ENCODE measurements at places on chromosomes 13 and 19. TPM values are rescaled to one million over a fixed set of nuclear protein-coding genes. Genes with fewer than 3 reads are reported as not detected.

The PRR19 gene
- total RNA-seq = not detected

The RXFP2 gene
- total RNA-seq = 0.42 TPM

The RCBTB2 gene
- 9.1 TPM for total RNA-seq

The LILRA5 gene
- total RNA-seq = not detected

The SOX1 gene
- not detected for total RNA-seq

The LYL1 gene
- total RNA-seq = 2.6 TPM

The TNNI3 gene
- total RNA-seq = 5.8 TPM

The LILRB4 gene
- 1.2 TPM for total RNA-seq

DNA sequence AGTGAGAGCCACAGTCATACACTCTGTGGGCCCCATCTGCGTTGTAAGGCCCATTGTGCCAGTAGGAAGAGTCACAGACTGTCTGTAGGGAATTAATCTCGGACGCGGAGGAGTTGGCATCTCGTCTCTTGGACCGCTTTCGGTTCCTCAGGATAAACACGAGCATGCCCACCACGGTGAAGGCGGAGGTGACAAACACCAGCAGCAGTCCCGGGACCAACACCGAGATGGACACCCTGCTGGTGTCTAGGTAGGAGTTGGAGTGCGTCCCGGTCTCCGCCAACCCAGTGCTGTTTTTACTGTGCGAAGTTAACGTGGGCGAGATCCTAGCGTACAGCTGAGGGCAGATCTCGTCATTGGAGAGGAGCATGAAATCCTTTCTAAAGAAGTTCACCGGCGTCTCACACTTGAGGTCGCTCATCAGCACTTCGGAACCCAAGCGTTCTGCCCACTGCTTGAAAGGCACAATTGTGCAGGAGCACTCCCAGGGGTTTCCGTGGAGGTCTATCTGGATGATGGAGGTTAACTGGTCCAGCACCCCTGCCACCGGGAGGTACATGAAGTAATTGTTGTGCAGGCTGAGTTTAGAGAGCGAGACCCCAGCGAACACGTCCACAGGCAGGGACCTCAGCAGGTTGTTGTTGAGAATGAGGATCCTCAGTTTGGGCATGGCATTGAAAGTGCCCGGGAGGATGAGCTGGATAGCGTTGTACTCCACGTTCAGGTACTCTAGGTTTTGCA, 2.7 kb downstream of the SLITRK1 start:
- DNase-seq = no peak
- H3K36me3 ChIP-seq = no peaks in the 10 kb centered on the region
- H3K27me3 ChIP-seq = peaks cover 34% of the 10 kb centered on the region
- no peaks in the 10 kb centered on the region for H3K4me1 ChIP-seq
- H3K27ac ChIP-seq = no peak overlapping the region

GRCh38 chr19:13996928-13997630, 9.0 kb downstream of the RFX1 start:
- peak overlapping the region; percentile 32 for H3K27ac ChIP-seq
- H3K27me3 ChIP-seq = no peaks in the 10 kb centered on the region
- H3K4me3 ChIP-seq = no peak overlapping the region
- DNase-seq = no peak

GRCh38 chr19:12723381-12723640, 421 bp downstream of the TNPO2 start:
- H3K36me3 ChIP-seq = no peaks in the 10 kb centered on the region
- peak overlapping the region; percentile 87 for H3K27ac ChIP-seq
- peak overlapping the region; percentile 83 for H3K4me3 ChIP-seq
- peaks cover 26% of the 10 kb centered on the region for H3K4me1 ChIP-seq
- no peak for DNase-seq

DNA sequence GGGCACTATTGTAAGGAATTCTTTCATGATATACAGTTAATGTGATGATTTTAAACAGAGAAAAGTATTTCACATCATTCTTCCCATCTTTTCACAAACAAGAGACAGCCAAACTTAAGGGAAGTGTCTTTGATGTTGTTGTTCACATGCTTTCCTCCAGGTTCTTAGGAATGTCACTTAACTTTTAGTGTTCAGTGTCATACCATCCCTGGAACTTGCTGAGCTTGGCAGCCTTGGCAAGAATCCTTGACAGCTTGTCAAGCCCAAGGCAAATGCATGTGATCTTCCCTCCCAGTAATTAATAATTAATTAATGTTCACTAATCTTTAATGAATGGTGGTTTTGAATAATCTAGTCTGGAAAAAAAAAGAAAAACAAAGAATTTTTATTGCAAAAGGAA, 727.9 kb upstream of the PRR20A start:
- H3K4me3 ChIP-seq = no peak overlapping the region
- no peak overlapping the region for H3K27ac ChIP-seq
- DNase-seq = no peak
- H3K4me1 ChIP-seq = no peaks in the 10 kb centered on the region
- H3K36me3 ChIP-seq = no peaks in the 10 kb centered on the region

DNA sequence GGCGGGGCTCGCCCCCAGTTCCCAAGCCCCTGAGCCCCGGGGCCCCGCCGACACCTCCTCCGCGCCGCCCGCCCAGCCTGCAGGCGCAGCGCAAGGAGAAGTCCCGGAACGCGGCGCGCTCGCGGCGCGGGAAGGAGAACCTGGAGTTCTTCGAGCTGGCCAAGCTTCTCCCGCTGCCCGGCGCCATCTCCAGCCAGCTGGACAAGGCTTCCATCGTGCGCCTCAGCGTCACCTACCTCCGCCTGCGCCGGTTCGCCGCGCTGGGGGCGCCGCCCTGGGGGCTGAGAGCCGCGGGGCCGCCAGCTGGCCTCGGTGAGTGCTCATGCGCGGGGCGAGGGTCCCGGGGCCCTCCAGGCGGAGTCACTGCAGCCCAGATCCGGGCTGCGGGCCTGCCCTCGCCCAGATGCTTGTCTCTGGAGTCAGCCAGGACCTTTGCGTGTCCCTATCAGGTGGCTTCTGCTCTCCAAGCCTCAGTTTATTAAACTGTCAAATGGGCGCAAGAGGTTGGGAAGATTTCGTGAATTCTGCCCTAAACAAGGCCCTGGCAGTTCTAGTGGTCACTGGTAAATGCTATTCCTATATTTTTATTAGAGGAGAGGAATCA, 2.0 kb downstream of the NPAS1 start:
- H3K27me3 ChIP-seq = peaks cover 66% of the 10 kb centered on the region
- no peaks in the 10 kb centered on the region for H3K36me3 ChIP-seq
- no peak for DNase-seq
- peaks cover 9% of the 10 kb centered on the region for H3K4me1 ChIP-seq
- H3K27ac ChIP-seq = no peak overlapping the region

DNA sequence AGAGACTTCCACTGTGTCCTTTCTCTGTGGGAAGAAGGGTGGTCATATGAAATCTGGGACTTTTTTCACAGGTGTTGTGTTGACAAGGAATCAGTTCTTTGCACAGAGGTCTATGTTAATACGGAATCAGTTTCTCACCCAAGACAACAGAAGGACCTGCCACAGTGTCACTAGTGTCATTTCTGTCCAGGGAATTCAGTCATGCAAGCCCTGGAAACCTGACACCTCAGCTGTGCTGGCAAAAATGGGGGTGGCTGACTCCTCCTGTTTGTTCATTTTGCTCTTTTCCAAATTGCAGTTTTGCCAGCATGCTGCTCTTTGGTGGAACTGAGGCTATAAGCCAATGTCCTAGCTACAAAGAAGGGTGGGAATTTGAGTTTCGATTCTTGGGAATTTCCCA, 49.8 kb upstream of the ESD start:
- no peak overlapping the region for H3K4me3 ChIP-seq
- peaks cover 6% of the 10 kb centered on the region for H3K4me1 ChIP-seq
- H3K27me3 ChIP-seq = no peaks in the 10 kb centered on the region
- no peak overlapping the region for H3K27ac ChIP-seq
- H3K36me3 ChIP-seq = no peaks in the 10 kb centered on the region

DNA sequence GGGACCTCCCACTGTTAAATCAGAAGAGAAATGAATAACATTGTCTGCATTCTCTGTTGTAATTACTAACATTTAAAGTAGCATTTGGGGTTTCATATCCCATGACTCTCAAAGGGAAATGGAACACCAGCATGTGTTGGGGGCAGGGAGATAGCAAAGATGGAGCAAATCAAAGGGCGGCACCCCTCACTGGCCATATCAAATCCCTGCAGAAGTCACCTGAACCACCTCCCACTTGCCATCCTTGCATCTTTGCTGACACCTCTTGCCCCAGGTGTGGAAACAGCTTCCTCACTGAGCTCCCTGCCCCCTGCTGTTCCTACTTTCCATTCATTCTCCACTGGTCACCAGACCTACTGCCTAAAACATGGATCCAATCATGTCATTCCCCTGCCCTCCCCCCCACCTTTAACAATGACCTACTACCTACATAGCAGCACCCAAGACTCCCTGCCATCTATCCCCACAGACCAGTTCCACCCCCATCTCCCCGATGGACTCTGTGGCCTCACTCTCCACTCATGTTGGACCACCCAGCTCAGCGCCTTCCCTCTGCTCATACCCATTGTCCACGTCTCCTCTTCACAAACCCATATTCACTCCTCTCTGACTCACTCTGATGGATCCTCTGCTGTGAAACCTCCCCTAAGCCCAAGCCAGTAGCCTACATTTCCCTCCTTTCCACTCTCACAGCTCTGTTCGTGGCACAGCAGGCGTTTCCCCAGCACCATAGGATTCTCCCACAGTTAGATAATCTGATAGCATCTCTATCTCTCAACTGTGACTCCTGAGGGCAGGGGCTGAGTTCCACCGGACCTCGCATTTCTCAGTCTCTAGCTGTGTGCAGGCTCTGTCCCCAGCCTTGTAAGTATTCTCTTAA, 55.9 kb downstream of the DLEU7 start:
- no peaks in the 10 kb centered on the region for H3K4me1 ChIP-seq
- no peaks in the 10 kb centered on the region for H3K36me3 ChIP-seq
- DNase-seq = no peak
- no peak overlapping the region for H3K4me3 ChIP-seq
- H3K27me3 ChIP-seq = no peaks in the 10 kb centered on the region

DNA sequence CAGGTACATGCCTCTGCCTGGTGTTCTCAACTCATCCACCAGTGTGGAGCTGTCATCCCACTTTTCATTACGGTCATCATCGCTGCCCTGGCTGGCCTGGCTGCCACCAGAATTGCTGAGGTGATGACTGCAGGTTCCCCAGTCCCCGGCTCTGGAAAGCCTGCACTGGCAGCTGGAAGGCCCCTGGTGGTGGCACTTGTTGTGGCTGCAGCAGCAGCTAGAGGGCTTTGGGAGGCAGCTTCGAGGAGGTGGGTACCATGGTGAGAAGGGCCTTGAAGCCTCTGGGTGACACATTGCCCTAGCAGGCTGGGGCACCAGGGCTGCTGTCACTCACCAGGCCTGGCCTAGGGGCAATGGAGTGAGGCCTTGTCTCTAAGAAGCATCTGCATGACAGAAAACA, 25.3 kb upstream of the ZNF14 start:
- H3K4me3 ChIP-seq = no peak overlapping the region
- no peak overlapping the region for H3K27ac ChIP-seq
- no peaks in the 10 kb centered on the region for H3K27me3 ChIP-seq
- no peaks in the 10 kb centered on the region for H3K4me1 ChIP-seq
- DNase-seq = no peak

DNA sequence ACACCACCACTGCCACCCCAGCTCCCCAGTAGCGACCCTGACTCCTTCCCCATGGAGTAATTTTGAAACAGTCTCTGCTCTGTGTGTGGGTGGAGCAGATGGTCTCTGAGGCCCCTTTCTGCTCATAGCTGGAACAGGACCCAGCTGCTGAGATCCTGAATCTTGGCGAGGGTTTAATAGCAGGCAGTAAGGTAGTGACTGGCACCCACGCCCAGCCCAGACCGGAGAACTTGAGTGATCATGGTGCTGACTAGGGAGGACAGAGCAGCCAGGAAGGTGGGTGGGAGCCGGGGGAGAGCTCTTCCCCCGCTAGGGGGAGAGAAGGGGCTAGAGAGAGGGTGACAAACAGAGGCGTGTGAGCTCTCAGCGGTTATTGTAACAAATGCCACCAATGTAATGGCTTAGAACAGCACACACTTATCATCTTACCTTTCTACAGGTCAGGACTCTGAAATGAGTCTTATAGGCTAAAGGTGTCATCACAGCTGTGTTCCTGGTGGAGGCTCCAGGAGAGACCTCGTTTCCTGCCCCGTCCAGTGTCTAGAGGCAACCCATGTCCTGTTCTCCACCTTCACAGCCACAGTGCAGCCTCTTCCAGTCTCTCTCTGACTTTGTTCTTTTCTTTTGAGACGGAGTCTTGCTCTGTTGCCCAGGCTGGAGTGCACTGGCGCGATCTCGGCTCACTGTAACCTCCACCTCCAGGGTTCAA, 7.2 kb upstream of the ACER1 start:
- no peak overlapping the region for H3K4me3 ChIP-seq
- DNase-seq = no peak
- H3K27me3 ChIP-seq = no peaks in the 10 kb centered on the region
- no peak overlapping the region for H3K27ac ChIP-seq
- no peaks in the 10 kb centered on the region for H3K36me3 ChIP-seq

DNA sequence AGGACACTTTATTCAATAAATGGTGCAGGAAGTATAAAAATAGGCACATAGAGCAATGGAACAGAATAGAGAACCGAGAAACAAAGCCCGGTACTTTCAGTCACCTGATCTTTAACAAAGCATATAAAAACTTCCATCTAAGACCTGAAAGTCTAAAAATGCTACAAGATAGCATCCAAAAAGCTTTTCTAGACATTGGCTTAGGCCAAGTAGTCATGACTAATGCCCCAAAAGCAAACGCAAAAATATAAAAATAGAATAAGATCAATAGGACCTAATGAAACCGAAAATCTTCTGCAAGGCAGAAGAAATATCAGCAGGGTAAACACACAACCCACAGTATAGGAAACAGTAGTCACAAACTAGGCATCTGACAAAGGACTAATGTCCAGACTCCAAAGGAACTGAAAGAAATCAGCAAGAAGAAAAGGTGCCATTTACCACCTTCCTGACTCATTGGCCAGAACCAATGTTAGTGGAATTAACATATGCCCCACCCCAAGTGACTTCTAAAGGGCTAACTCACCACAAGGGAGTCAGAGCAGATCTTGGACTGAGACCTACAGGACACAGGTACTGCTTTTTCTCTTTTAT, 40.8 kb upstream of the CEACAM21 start:
- H3K27ac ChIP-seq = no peak overlapping the region
- peaks cover 16% of the 10 kb centered on the region for H3K4me1 ChIP-seq
- H3K36me3 ChIP-seq = no peaks in the 10 kb centered on the region
- no peak for DNase-seq

- H3K4me1 ChIP-seq = no peaks in the 10 kb centered on the region
- peak overlapping the region; percentile 16 for H3K27ac ChIP-seq
- peaks cover 85% of the 10 kb centered on the region for H3K36me3 ChIP-seq
- no peaks in the 10 kb centered on the region for H3K27me3 ChIP-seq
Observed at GRCh38 chr19:2213799-2214198, 22.3 kb downstream of the PLEKHJ1 start.

DNA sequence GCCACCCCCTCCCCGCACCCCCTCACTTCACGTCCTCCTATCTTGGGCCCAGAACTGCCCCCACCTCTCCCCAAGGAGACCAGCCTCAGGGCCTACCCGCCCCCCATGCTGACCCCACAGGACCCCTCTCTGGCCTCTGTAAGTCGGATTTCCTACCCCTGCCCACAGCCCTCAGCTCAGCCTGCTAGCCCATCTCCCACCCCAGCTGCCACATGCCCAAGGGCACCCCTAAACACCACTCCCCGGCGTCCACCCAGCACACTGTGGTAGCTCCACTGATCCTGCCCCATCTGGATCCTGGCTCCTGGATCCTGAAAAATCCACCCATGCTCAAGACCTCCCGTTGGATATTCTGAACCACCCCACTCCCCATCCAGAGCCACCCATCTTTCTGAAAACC, 805 bp downstream of the EVI5L start:
- no peak for DNase-seq
- H3K36me3 ChIP-seq = no peaks in the 10 kb centered on the region
- H3K4me3 ChIP-seq = peak overlapping the region; percentile 76

GRCh38 chr13:44394658-44395057, 21.0 kb downstream of the SERP2 start:
- H3K27me3 ChIP-seq = no peaks in the 10 kb centered on the region
- no peaks in the 10 kb centered on the region for H3K36me3 ChIP-seq
- no peak overlapping the region for H3K27ac ChIP-seq
- DNase-seq = no peak

Data from gastrocnemius medialis (tissue), 4 donors.